ENCODE measurements at places on chromosomes 12 and 14. TPM values are rescaled to one million over a fixed set of nuclear protein-coding genes. Genes with fewer than 3 reads are reported as not detected.

DNA sequence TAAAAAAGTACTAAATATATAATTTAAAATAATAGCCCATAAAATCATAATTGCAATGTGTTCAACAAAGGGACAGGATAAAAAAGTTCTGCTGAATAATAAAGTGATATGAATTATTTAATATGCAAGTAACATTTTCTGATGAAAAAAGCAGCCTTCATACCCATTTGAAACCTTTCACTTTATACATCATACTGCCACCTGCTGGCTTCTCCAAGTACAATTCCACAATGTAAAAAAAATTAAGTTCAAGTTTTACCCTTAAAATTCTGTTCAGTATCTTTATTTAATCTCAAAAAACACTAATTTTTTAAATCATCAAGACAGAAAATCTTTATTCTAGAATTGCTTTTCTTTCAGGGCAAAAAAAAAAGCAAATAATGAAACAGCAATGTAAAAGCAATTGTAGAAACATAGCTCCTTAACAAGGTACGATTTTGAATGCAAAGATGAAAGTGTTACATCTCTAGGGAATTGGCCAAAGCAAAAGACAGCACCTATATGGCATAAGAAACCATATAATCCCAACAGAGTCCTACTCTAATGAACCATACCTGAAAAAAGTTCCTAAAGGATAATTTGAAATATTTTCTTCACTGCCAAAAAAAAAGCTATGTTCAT is 15.0 kb downstream of the MDM1 start:
- H3K4me1 ChIP-seq, result peaks cover 2% of the 10 kb centered on the region
- H3K4me3 ChIP-seq, result no peak overlapping the region
- peaks cover 4% of the 10 kb centered on the region for H3K36me3 ChIP-seq
- H3K27ac ChIP-seq, result no peak overlapping the region
- no peak for DNase-seq

- H3K36me3 ChIP-seq, result peaks cover 3% of the 10 kb centered on the region
- no peak overlapping the region for H3K27ac ChIP-seq
- H3K4me3 ChIP-seq, result no peak overlapping the region
- H3K4me1 ChIP-seq, result peaks cover 26% of the 10 kb centered on the region
Measured at GRCh38 chr12:42385326-42385841, 59.4 kb downstream of the PPHLN1 start.

- peaks cover 7% of the 10 kb centered on the region for H3K36me3 ChIP-seq
- no peaks in the 10 kb centered on the region for H3K27me3 ChIP-seq
- H3K4me1 ChIP-seq, result peaks cover 14% of the 10 kb centered on the region
Measured at GRCh38 chr14:70794294-70794693, 15.0 kb downstream of the MAP3K9 start.

DNA sequence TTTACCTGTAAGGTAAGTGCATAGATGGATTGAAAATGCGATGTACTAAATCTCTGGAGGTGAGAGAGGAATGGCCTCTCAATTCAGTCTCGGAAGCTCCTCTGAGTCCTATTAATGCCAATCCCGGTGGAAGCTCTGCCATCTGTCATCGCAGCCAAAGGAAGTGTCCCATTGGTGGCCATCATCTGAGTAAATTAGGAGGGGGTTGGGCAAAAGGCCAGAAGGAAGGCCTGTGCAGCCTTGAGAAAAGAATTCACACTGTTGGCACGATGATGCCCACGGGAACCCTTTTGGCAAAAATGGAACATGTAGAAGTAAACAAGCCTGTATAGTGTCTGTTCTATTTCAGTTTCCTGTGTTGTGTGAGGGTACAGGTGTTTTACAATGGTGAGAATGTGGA is 494.8 kb downstream of the NELL2 start:
- H3K4me3 ChIP-seq, result no peak overlapping the region
- H3K27me3 ChIP-seq, result no peaks in the 10 kb centered on the region
- no peak overlapping the region for H3K27ac ChIP-seq
- no peak for DNase-seq

- H3K27ac ChIP-seq, result no peak overlapping the region
- no peaks in the 10 kb centered on the region for H3K36me3 ChIP-seq
- peaks cover 6% of the 10 kb centered on the region for H3K27me3 ChIP-seq
- peaks cover 9% of the 10 kb centered on the region for H3K4me1 ChIP-seq
Measured at GRCh38 chr14:75469164-75469563, 41.3 kb downstream of the JDP2 start.

DNA sequence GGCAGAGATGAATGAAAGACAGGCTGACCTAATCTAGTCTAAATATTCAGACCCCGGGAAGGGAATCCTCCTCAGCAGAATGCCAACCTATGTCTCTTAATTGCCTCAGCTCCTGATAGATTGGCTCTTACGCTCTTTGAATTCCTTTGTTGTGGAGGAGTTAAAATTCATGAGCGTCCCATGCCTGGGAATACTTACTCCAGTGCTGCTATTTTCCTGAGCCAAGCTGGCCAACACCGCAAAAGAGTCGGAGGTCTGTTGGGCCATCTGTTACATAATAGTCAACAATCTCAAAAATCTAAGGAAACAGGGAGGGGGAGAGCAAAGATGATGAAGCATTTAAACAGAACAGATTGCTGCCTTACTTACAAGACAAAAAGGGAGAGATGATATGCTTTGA is 182.8 kb downstream of the ASCL1 start:
- DNase-seq, result no peak
- no peak overlapping the region for H3K4me3 ChIP-seq
- no peaks in the 10 kb centered on the region for H3K27me3 ChIP-seq
- H3K27ac ChIP-seq, result no peak overlapping the region
- no peaks in the 10 kb centered on the region for H3K36me3 ChIP-seq

- H3K4me3 ChIP-seq, result no peak overlapping the region
- H3K4me1 ChIP-seq, result peaks cover 35% of the 10 kb centered on the region
- peak overlapping the region; percentile 6 for H3K27ac ChIP-seq
- peaks cover 7% of the 10 kb centered on the region for H3K36me3 ChIP-seq
- DNase-seq, result no peak
- H3K27me3 ChIP-seq, result no peaks in the 10 kb centered on the region
Measured at GRCh38 chr12:131965073-131965472, 15.3 kb downstream of the EP400 start.

DNA sequence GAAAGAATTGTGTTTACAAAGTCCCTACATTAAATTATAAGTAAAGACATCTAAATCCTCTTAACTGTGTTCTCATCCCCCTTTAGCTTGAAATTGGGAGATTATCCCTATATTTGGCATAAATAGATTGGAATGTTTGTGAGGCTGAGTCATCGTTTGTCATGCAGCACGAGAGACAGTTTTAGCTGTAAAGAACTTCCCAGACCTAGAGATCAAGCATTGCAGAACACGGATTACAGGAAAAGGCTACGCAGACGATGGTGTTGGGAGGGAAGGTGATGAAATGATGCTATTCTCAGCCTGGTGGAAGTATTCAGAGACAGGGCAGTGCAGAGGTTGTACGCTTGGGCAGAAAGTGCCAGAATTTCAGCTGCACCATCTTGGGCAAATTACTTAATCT is 93.8 kb downstream of the PTPRB start:
- H3K27me3 ChIP-seq, result peaks cover 20% of the 10 kb centered on the region
- H3K4me3 ChIP-seq, result no peak overlapping the region
- peaks cover 2% of the 10 kb centered on the region for H3K36me3 ChIP-seq

DNA sequence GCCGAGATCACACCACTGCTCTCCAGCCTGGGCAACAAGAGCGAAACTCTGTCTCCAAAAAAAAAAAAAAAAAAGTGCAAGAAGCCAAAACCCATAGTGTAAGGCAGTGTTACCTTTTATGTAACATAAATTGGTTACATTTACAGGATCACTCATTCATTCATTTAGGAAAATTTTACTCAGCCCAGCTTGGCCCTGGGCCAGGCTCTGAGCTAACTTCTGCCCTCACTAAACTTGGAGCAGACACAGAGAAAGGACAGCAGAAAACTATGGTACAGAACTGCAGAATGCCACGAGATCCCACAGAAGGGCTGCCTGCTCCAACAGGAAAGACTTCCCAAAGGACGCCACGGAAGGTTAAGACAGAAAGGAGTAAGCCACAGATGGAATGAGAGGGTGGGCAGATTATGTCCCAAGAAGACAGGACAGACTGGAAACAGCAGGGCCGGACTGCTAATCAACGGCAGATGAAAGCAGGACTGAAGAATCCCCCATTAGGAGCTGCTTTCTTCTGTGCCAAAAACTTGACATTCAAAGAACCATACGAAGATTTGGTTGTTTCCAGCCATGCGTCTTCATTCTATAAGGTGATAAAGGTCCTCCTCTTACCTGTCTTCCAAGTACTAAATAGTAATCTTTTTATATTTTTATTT is 18.9 kb downstream of the PPP1R13B start:
- H3K4me3 ChIP-seq, result no peak overlapping the region
- H3K27ac ChIP-seq, result no peak overlapping the region
- no peaks in the 10 kb centered on the region for H3K36me3 ChIP-seq
- H3K4me1 ChIP-seq, result peaks cover 9% of the 10 kb centered on the region

- no peak overlapping the region for H3K27ac ChIP-seq
- H3K4me1 ChIP-seq, result peaks cover 6% of the 10 kb centered on the region
- H3K36me3 ChIP-seq, result peaks cover 3% of the 10 kb centered on the region
- H3K4me3 ChIP-seq, result no peak overlapping the region
- H3K27me3 ChIP-seq, result peaks cover 10% of the 10 kb centered on the region
Measured at GRCh38 chr14:91904956-91905645, 37.8 kb upstream of the TC2N start.

- peaks cover 24% of the 10 kb centered on the region for H3K27me3 ChIP-seq
- no peak for DNase-seq
- H3K27ac ChIP-seq, result no peak overlapping the region
- H3K4me3 ChIP-seq, result no peak overlapping the region
Measured at GRCh38 chr12:108102363-108102762, 26.7 kb upstream of the WSCD2 start.

GRCh38 chr14:104554608-104555429 is 24.7 kb upstream of the C14orf180 start:
- H3K27me3 ChIP-seq, result peaks cover 36% of the 10 kb centered on the region
- H3K4me1 ChIP-seq, result peaks cover 3% of the 10 kb centered on the region
- no peak overlapping the region for H3K27ac ChIP-seq
- no peak overlapping the region for H3K4me3 ChIP-seq
- H3K36me3 ChIP-seq, result no peaks in the 10 kb centered on the region
- DNase-seq, result no peak

GRCh38 chr12:50220363-50220995 is 53.3 kb upstream of the CERS5 start:
- peak overlapping the region; percentile 73 for H3K4me3 ChIP-seq
- peaks cover 30% of the 10 kb centered on the region for H3K4me1 ChIP-seq
- H3K27ac ChIP-seq, result no peak overlapping the region
- H3K36me3 ChIP-seq, result no peaks in the 10 kb centered on the region
- H3K27me3 ChIP-seq, result no peaks in the 10 kb centered on the region
- no peak for DNase-seq

GRCh38 chr12:34033628-34034296 is 11.5 kb downstream of the ALG10 start:
- no peak for DNase-seq
- no peaks in the 10 kb centered on the region for H3K36me3 ChIP-seq
- no peak overlapping the region for H3K4me3 ChIP-seq
- no peaks in the 10 kb centered on the region for H3K27me3 ChIP-seq
- H3K4me1 ChIP-seq, result no peaks in the 10 kb centered on the region
- H3K27ac ChIP-seq, result no peak overlapping the region

DNA sequence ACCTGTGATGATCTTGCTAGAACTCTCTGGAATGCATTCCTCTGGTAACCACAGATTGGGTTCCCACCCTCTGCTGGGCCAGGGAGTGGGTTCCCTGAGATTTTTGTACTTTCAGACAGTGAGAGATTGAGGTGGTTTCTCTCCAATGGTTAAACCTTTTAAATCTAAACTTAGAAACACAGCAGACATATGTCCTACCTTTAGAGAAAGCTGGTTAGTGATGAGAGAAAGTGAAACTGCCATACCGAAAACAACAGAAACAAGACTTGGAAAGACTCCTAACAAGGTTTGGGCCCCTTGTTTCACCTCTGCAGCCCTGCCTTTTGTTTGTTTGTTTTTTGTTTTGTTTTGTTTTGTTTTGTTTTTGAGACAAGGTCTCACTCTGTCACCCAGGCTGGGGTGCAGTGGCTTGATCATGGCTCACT is 9.7 kb upstream of the SGPP1 start:
- DNase-seq, result no peak
- peak overlapping the region; percentile 67 for H3K4me3 ChIP-seq
- no peaks in the 10 kb centered on the region for H3K27me3 ChIP-seq
- H3K36me3 ChIP-seq, result no peaks in the 10 kb centered on the region
- peaks cover 5% of the 10 kb centered on the region for H3K4me1 ChIP-seq

GRCh38 chr14:89504602-89505313 is 87.7 kb upstream of the FOXN3 start:
- H3K27me3 ChIP-seq, result no peaks in the 10 kb centered on the region
- DNase-seq, result no peak
- H3K4me3 ChIP-seq, result no peak overlapping the region

DNA sequence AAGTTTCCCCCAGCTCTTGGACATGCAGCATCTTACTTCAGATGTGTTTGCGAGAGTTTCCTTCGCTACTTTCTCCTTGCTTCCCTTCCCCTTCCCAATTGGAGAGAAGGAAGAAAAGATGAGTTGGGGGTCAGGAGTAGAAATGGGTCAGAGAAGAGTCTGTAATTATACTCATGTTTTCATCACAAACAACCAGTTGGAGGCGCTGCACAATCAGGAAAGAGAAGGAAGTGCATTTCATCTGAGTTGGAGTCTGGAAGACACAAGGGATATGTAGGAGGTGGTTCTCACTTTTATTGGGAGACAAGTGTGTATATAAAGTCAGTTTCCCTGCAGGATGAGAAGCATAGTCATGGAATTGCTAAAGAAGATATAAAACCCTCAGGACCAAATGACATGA is 31.3 kb upstream of the VSX2 start:
- H3K4me1 ChIP-seq, result no peaks in the 10 kb centered on the region
- no peak for DNase-seq
- H3K4me3 ChIP-seq, result no peak overlapping the region
- H3K27me3 ChIP-seq, result peaks cover 17% of the 10 kb centered on the region

VCPKMT gene
- total RNA-seq, result 24.5 TPM

FGF23 gene
- total RNA-seq, result not detected

CCDC38 gene
- total RNA-seq, result not detected

GDF3 gene
- total RNA-seq, result not detected

TAS2R7 gene
- total RNA-seq, result not detected
